Thyroid gland (tissue), 4 donors: ENCODE measurements at places on chromosomes 13 and 19. TPM values are rescaled to one million over a fixed set of nuclear protein-coding genes. Genes with fewer than 3 reads are reported as not detected.
A peak's percentile ranks its signal among the peaks of the same experiment; 100 is the strongest.

- DNase-seq, result no peak
Measured at GRCh38 chr13:73883162-73883561, 251.0 kb downstream of the KLF12 start.

Gene NLRP4
- not detected for total RNA-seq

Gene FAM83E
- total RNA-seq, result not detected

- DNase-seq, result peak; percentile 89
Measured at GRCh38 chr13:79749984-79750551, 269.1 kb downstream of the NDFIP2 start.

Gene SIGLEC14
- 1.7 TPM for total RNA-seq

Gene MBD3L3
- not detected for total RNA-seq

Gene RUBCNL
- total RNA-seq, result 3.6 TPM

- peak; percentile 92 for DNase-seq
Measured at GRCh38 chr13:29923554-29924481, 73.4 kb upstream of the UBL3 start.

DNA sequence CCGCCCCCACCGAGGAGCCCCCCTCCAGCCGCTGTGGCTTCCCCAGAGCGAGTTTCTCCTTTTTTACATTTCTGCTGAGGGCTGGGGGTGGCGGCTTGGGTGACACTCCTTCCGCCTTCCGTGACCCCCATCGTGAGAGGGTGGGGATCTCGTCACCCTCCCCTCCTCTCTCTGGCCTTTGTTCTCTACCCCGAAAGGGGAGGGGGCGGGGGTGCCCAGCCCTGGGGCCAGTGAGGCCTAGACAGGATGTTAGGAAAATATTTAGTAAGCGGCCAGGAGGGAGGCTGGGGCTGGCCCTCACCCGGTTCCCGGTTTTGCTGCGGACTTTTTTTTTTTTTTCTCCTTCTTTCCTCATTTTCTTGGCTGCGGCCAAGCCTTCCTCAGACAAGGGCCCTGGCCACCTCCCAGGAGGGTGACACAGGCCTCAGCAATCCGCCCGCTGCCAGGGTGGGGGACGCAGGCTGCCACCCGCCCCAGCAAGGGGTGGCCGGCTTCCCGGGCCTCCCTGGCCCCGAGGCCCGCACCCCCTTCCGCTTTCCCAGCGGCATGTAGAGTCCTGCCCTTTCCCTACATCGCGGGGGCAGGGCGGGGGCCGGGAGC lies 3.9 kb downstream of the MIDN start:
- peak; percentile 97 for DNase-seq

DNA sequence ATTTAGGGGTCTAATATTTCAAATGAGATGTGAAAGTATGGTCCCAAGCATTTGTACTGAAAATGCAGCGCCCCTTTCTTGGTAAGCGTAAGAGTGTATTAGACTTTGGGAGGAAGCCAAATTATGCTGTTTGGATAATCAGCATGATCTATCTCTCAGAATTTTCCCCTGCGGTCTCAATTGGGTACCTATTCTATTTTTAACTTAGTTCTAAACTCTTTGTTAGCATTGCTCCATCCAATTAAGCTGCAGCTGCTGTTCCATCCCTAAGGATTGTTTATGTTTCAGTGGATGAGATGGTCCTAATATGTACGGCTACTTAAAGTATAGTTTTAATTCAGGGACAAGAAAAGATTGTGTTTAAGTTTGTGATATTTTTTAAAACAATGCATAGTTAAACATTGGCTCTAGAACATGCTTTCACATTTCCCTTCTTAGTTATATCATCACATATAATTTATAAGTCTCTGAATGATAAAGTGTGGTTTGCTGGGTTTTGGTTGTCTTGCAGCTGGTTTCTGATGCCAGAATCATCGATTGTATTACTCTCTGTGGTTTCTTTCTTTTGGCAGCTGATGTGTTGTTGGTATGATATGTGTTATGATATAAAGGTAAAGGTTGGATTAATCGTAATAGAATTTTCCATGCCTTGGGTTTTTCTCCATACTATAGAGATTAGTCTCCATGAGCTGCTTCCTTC lies 15.0 kb downstream of the POLR1D start:
- DNase-seq, result no peak

- DNase-seq, result no peak
Measured at GRCh38 chr19:47508721-47509120, 6.1 kb downstream of the NAPA start.

DNA sequence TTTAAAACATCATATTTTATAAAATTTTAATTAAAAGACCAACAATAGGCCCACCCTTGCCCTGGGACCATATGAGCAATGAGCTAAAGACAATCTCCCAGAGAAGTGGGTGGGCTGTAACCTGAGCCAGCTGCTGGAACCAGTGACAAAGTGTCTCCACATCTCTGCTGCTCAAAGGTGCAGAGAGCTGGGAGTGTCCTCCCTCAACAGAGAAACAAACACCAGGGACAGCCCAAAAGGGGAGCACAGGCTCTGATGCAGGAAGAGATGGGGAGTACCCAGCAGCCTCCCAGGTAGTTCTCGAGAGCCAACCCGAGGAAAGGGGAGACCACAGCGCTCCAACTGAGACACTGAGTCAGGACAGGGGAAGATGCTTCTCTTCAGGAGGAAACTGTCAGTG lies 39.1 kb downstream of the DOCK9 start:
- no peak for DNase-seq

Gene PSG11
- not detected for total RNA-seq

Gene PLPP2
- 17.4 TPM for total RNA-seq

Gene LENG9
- total RNA-seq, result 1.3 TPM

Gene ZNF709
- 9.0 TPM for total RNA-seq

- peak; percentile 91 for DNase-seq
Measured at GRCh38 chr19:44807652-44808462, 1.0 kb upstream of the BCAM start.

- no peak for DNase-seq
Measured at GRCh38 chr13:47420020-47420419, 523.2 kb upstream of the HTR2A start.

Gene VSTM2B
- total RNA-seq, result not detected

Gene EPSTI1
- 12.8 TPM for total RNA-seq

Gene IGSF23
- not detected for total RNA-seq

GRCh38 chr13:57787058-57787791 lies 155.7 kb downstream of the PCDH17 start:
- DNase-seq, result no peak

GRCh38 chr19:17536955-17537354 lies 18.5 kb upstream of the COLGALT1 start:
- no peak for DNase-seq

DNA sequence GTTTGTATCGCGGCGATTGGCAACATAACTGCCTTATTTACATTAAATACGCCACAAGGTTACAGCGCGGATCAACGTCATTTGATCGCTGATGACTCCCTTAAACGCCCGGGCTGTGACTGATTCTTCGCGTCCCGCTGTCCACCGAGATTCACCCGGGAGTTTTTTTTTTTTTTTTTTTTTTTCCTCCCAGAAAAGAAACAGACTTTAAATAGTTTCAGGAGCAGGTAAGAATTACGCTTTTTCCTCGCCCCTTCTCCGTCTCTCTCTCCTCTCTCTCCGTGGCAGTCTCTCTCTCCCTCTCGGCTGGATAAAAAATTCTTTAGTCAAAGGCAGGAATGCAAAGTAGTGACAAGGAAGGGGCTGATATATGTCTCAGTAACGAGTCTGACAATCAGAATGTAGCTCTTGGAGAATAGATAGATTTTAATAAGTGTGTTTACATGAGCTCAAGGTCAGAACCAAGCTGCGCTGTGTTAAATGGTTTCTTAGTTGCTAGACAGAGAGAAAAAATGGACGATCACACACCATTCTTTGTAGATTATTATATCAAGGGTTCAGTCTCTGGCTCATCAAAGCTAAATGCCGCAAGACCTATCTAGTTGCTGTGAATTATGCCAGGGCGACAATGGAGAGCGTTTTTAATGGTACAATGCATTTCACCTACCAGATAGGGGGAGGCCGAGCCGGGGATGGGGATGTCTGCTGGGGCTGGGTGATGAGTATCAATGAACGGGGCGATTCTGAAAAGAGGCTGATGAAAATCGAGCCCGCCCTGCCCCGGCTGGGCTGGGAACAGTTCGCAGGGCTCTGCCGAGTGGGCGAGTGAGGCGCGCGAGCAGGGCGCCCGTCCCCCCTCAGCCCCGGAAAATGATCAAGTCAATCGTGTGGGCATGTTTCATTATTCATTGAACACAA lies 147.2 kb upstream of the ZNF536 start:
- peak; percentile 14 for DNase-seq
